ENCODE measurements at places on chromosomes 1 and 21.

- no peak for DNase-seq
Observed at GRCh38 chr1:237712586-237713157, 178.1 kb downstream of the ZP4 start.

GRCh38 chr1:166083887-166084286 lies 82.9 kb downstream of the FAM78B start:
- no peak for DNase-seq

DNA sequence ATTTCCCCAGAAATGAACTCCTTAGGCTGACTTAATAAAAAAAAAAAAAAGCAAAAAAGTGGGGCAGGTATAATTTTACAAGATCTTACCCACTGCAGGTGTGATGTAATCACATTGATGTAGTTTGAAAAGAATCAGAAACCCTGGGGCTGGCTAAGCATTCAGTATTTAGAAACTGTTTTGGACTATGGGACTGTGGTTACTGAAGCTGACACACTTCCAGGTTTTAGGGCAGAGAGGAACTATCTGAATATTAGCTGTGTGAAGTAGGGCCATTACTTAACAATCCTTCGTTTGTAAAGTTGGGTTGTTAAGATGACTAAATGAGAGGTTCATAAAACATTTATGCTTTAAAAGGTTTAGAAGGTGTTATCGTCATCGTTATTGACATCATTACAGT lies 165.3 kb downstream of the FASLG start:
- no peak for DNase-seq

GRCh38 chr1:116152950-116153691 lies 41.9 kb downstream of the MAB21L3 start:
- no peak for DNase-seq

GRCh38 chr1:209387271-209387968 lies 196.1 kb upstream of the CAMK1G start:
- no peak for DNase-seq

GRCh38 chr21:17554679-17555465 lies 42.0 kb downstream of the CXADR start:
- DNase-seq: no peak

DNA sequence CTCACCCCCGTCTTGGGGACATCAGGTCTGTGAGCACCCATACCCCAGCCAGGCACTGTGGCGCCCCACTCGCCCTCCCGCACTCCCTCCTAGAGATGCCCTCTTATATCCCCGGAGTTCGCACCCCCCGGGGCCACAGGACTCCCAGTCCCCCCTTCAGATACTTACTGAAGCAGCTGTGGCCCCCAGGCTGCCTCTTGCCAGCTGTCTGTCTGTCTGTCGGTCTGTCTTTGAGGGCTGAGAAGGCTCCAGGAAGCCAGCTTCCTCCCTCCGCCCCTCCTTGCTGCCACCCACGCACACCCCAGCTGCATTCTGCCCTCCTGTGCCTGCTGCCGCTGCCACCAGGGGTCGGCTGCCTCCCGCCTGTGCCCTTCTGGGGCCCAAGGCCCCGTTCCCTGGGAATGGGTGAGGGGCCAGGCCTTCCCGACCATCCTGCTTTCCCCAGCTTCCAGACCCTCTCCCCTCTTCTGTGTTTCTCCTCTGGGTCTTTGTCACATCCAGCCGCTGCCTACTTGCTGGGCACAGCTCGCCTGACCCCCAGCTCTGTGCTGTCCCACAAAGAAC lies at the start of gene PTPN7:
Gene PTPN7 (minus strand): TSS at position 226 of the 564 bp plus-strand sequence. CDS start 1,200 bp downstream, outside the sequence.
- peak; percentile 84 for DNase-seq

- no peak for DNase-seq
Observed at GRCh38 chr1:230044729-230045128, 22.3 kb upstream of the GALNT2 start.

DNA sequence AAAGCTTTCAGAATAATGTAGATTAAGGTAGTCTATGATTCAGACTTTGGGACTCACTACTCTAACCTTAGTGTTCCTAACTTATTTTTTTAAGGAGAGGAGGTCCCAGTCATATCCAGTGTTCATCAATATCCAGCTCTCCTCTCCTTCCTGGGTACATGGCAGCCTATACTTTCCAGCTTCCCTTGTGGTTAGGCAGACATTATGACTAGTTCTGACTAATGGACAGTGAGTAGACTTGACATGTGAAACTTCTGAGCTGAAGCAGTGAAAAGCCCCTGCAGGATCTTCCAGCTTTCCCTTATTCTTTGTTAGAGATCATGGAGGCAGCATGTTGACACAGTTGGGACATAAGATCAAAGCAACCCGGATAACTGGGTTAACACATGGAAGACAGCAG lies 144.2 kb downstream of the PTPRU start:
- DNase-seq: no peak

All from activated naive CD4-positive, alpha-beta T cell treated with anti-CD3 and anti-CD28 coated beads, Interleukin-2, amount 10 ng/mL, durations not matched to agents 7 days and 5 days (primary cell).